Hematopoietic multipotent progenitor cell treated with erythropoietin and hydrocortisone succinate and interleukin-3 and kit ligand, for 8 days (in vitro differentiated cells): ENCODE measurements at places on chromosomes 2 and 18.

GRCh38 chr18:61400716-61401115 lies 67.5 kb downstream of the CDH20 start:
- DNase-seq = no peak

DNA sequence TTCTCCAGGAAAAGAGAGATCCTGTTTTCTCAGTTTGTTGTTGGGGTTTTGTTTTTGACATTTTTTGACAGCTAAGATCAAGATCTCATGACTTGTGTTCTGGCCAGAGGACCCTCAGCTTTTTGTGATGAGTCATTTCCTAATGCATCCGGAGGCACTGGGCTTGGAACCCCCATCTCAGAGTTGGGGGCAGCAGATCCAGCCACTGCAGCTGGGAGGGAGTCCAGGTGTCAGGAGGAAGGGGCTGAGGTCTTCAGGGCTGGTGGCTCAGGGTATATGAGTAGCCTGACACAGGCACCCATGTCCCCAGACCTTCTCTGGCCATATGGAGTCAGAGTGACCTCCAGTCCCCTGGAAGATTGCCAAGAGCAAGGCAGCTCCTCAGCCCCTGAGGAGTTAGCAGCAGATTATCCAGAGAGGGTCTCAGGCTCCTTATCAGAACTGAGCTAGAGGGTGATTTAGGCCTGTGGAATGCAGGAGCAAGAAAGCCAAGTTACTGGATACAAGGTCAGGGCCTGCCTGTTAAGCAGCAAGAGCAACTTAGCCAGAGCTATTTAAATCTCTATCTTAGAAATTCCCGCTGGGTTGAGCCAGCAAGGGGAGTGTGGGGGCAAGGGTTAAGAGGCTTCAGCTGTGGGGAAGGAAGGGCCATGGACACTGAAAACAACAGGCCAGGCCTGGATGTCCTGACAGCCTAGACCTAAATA lies 62.4 kb downstream of the TANC1 start:
- peak; percentile 8 for DNase-seq

DNA sequence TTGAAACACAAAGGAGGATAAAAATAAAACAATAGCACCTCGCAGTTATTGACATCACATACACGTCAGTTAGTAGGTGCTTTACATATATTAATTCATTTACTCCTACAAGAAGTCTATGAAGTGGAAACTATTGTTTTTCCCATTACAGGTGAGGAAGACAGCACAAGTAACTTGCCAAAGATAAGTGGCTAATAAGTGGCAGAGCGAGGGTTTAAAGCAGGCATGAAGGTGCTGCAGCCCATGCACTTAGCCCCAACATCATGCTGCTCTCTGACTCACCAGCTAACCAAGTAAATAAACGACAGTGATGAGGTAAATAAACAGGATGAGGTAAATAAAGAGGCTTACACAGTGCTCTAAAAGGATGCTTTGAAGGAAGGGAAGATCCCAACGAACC lies 498.6 kb upstream of the ZEB2 start:
- no peak for DNase-seq

DNA sequence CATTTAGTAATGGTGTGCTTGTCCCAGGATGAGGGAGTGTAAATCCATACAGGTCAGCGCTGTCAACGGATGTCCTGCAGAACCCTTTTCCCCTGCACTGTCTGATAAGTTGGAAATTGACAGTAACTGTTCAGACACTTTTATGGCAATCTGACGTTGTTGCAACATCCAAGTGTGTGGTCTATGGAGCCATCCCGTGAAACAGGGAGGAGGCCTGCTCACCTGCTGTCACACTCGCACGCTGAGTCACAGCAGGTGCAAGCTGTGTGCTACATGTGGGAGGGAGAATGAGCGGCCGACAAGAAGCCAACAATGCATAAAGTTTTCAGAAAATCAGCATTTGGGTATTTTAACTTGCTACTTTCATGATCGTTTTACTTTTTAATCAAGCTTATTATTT lies 43.7 kb upstream of the RMDN2 start:
- no peak for DNase-seq

DNA sequence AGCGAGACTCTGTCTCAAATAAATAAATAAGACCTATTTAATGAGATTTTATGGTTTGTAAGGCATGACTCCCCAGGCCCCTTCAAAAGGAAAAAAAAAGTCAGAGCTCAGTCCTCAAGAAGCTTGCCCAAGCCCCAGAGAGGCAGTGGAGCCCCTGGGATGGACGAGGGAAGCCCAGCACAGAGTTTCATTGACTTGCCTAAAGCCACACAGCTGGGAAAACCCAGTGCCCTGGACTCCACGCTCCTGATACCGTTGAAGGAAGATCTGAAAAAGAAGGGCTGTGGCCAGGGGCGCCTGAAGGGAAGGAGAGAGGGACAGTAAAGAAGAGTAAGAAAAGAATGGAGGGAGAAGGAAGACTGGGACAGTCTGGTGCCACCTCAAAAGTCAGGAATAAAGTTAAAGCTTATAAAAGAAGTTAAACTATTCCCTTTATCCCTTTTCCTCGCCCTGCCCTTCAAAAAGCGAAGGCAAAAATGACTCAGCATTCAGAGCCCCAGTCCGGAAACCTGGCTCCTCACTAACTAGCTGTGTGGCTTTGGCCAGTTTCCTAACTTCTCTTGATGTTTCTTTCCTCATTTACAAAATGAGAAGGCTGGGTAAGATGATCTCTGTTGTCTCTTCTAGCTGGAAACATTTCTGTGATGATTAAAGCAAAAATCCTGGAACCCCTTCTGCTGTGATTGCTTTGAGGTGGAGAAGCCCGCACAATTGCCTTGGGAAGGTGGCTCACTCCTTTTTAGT lies 46.7 kb downstream of the LYPD1 start:
- no peak for DNase-seq

DNA sequence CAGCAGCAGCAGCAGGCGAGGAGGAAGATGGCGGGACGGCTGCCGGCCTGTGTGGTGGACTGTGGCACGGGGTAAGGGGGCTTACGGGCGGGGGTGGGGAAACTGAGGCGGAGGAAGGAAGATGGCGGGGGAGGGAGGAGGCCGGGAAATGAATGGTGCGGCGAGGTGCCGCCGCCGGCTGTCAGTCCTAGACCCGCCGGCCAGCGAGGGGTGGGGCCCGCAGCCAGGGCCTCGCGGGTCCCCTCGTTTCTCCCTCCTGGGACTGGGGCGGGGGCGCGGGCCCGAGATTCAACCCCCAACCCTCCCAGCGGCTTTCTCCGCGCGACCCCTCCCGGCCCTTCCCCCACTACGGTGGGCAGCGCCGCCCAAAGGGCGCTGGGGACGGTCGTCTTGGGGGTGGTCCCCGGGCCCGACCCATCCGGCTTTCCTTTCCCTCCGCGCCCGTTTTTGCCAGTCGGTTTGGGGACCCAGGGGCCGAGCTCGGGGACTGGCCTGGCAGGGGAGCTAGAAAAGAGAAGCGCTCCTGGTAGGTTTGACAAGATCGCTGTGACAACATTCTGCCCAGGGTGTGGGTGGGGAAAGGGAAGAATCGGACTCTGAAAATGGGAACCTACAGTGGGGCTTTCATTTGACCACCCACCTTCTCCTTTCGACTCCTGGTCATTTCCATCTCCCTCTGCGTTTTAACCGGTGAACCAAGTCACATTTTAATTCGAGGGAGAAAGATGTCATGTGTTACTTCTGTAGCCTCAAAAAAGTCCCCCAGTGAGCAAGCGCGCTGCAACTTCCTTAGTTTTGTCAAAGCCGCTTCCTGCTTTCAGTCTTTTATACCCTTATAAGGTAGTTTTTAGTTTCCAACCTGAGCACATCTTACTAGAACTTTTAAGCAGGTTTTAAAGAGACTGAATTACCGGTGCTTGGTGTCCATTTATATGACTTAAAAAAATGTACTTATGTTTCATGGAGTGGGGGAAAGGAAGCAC lies 655 bp downstream of the ACTR3 start:
- peak; percentile 75 for DNase-seq

DNA sequence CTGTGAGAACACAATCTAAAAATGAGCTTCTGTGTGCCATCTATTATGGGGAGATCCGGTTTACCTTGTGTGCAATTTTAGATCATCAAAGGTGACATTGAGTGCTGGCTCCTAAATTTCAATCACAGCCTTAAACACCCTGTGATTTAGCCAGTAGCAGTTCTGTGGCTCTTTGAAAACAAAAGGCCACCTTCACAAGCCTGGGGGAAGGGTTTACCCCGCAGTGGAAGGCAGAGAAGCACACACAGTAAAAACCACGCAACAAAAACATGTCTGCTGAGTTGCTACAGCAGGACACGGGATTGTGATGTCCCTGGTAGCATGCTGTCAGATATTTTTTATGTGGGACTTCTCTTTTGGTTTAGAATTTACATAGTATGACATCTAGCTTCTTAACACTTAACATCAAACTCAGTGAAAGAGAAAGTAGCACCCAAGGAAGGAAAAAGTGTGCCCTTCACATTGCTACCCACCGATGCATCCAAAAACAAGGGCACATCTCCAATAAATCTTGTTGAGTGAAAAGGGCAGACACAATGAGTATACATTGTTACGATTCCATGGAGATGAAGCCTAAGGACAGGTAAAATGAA lies 56.1 kb upstream of the RNF152 start:
- DNase-seq = no peak

DNA sequence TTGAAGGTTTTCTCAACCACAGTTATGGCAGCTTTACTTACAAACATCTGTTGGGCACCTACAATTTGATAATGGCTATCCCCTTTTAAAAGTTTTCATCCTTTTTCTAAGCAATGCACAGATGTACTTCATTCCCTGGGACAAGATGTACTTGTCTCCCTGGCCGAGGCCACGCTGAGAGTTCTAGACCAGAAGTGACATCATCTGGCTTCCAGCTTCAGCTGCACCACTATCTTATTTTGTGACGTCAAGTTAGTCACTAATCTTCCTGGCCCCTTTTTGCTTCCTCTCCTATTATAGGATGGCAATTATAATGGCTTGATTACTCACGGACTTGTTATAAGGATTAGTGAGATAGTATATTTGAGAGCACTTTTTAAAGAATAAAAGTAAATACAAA lies 386.4 kb downstream of the BCL11A start:
- DNase-seq = no peak

DNA sequence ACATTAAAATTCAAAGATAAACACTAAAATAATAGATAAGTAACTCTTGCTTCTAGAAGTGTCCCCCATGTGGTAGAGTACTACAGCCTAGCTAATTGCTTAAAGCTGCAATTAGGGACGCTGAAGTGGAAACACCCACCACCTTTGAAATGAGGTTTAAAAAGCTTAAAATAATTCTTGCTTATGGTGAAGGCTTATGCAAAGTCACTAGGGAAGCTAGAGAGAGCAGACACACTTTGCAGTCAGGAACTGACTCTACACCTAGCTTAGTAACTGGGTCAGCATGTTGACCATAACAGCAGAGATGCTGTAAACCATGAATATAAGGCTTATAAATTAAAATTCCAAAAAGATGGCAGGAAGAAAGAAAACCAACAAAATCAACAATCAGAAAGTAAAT lies 65.4 kb upstream of the DSG1 start:
- DNase-seq = no peak

GRCh38 chr2:39737661-39738060 lies 41.4 kb downstream of the THUMPD2 start:
- no peak for DNase-seq

DNA sequence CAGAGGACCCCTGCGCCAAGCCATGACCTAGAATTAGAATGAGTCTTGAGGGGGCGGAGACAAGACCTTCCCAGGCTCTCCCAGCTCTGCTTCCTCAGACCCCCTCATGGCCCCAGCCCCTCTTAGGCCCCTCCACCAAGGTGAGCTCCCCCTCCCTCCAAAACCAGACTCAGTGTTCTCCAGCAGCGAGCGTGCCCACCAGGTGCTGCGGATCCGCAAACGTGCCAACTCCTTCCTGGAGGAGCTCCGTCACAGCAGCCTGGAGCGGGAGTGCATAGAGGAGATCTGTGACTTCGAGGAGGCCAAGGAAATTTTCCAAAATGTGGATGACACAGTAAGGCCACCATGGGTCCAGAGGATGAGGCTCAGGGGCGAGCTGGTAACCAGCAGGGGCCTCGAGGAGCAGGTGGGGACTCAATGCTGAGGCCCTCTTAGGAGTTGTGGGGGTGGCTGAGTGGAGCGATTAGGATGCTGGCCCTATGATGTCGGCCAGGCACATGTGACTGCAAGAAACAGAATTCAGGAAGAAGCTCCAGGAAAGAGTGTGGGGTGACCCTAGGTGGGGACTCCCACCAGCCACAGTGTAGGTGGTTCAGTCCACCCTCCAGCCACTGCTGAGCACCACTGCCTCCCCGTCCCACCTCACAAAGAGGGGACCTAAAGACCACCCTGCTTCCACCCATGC lies 3.0 kb downstream of the PROC start:
- DNase-seq = no peak

DNA sequence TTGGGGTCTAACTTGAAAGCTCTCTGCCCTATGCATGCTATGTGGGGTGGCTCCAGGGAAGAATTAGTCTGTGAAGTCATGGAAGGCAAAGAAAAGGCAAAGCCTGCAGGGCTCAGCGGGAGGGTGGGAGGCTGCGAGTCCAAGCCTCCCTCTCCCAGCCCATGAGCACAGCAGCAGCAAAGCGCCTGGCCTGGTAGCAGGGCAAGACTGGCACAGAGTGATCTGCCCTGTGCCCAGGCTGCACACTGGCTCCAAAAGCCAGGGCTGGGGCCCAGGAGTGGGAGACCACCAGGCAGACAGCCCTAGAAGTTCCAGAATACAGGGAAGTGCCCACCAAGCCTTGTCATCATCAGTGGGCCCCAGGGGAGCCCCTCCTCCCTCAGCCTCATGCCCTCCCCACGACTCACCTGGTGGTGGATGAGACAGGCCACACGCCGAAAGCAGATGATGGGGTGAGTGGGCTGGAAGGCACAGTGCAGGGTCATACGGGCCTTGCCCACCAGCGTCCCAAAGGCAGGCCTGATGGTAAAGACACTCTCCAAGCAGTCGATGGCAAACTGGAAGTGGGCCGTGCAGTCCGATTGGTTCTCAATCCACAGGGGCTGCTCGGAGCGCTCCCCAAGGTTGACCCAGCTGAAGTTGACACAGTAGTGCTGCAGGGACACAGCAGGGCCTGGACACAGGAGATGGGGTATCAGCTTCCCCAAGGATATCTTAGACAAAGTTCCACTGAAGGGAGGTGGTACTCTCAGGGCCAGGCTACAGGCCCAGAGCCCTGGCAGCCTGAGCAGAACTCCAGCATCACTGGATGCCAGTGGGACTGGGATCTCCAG lies 12.1 kb downstream of the CFAP65 start:
- no peak for DNase-seq

GRCh38 chr2:41928526-41928925 lies 119.3 kb upstream of the PKDCC start:
- no peak for DNase-seq

- DNase-seq = no peak
Observed at GRCh38 chr18:37334631-37335408, 230.8 kb downstream of the CELF4 start.

- DNase-seq = no peak
Observed at GRCh38 chr2:197934261-197934933, 130.0 kb downstream of the PLCL1 start.
